ENCODE measurements at places on chromosomes 12 and 14. TPM values are rescaled to one million over a fixed set of nuclear protein-coding genes. Genes with fewer than 3 reads are reported as not detected.

DNA sequence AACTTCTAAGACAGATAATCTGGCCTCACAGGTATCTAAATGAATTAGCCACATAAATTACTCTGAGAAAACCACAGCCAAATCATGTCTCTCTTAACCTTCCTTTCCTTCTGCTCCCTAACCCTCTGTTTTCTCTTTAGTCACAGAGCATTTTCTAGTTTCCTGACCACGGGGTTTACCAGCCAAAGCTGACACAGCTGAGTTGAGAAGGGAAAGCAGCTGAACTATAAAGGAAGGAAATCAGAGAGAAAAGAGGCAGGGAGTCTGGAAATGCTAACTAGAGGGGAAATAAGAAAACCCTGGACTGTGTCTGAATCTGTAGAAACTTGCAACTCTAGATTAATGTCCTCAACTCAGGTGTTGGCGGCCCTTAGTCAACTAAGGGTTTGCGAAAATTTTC, 24.4 kb downstream of the ANKS1B start:
- H3K36me3 ChIP-seq, result no peaks in the 10 kb centered on the region
- H3K27ac ChIP-seq, result no peak overlapping the region
- no peak overlapping the region for H3K4me3 ChIP-seq

- no peaks in the 10 kb centered on the region for H3K27me3 ChIP-seq
- peaks cover 4% of the 10 kb centered on the region for H3K36me3 ChIP-seq
These were observed 157.9 kb downstream of the PAWR start for GRCh38 chr12:79532907-79533288.

- H3K4me1 ChIP-seq, result peaks cover 39% of the 10 kb centered on the region
- no peak overlapping the region for H3K4me3 ChIP-seq
- DNase-seq, result no peak
- peaks cover 2% of the 10 kb centered on the region for H3K36me3 ChIP-seq
- H3K27ac ChIP-seq, result peak overlapping the region; percentile 89
These were observed 185.6 kb downstream of the ZFP36L1 start for GRCh38 chr14:68607081-68607866.

GRCh38 chr12:43210485-43211192, 341.4 kb downstream of the ADAMTS20 start:
- no peak overlapping the region for H3K27ac ChIP-seq
- DNase-seq, result no peak
- peaks cover 13% of the 10 kb centered on the region for H3K4me1 ChIP-seq
- no peak overlapping the region for H3K4me3 ChIP-seq
- H3K27me3 ChIP-seq, result no peaks in the 10 kb centered on the region
- H3K36me3 ChIP-seq, result no peaks in the 10 kb centered on the region

DNA sequence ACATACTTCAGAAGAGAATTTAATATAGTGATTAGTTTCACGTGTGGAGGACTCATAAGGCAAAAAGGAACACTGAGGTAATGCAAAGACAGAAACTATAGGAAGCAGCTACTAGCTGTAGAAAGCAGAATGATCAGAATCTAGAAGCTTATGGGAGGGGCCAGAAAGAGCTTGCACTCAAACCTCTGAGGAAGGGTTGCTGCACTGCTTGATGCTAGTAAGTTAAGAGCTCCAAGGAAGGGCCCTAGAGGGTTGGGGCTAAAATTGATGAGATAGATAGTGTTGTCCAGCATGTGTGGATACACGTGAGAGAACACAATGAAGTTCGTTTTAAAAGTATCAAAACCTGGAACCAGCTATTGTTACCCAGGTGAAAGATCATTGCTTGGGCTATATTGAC, 311.1 kb downstream of the SLC6A15 start:
- H3K4me3 ChIP-seq, result no peak overlapping the region
- no peak overlapping the region for H3K27ac ChIP-seq
- H3K27me3 ChIP-seq, result no peaks in the 10 kb centered on the region
- no peak for DNase-seq

DNA sequence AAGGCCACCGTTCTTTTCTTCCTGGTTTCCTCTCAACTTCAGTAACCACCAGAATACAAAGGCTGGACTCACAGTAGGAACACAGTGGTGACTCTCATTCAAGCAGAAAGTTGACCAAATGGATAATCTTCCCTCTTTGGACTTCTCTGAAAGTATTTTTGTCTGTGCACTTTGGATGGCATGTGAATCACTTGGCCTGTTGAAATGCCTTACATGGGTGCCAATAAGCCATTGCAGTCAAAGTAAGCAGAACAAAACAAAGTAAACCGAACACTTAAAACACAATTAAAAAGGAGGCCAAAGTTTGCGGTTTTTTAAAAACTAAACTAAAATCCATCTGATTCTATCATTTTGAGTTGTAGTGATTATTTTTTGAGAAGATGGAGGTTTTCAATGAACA, 370.1 kb upstream of the DDHD1 start:
- H3K27me3 ChIP-seq, result peaks cover 2% of the 10 kb centered on the region
- H3K4me1 ChIP-seq, result peaks cover 5% of the 10 kb centered on the region
- no peak overlapping the region for H3K27ac ChIP-seq
- no peak overlapping the region for H3K4me3 ChIP-seq
- H3K36me3 ChIP-seq, result no peaks in the 10 kb centered on the region

GRCh38 chr12:22969521-22969920, 344.6 kb downstream of the ETNK1 start:
- no peak for DNase-seq
- no peaks in the 10 kb centered on the region for H3K4me1 ChIP-seq
- no peaks in the 10 kb centered on the region for H3K27me3 ChIP-seq

DNA sequence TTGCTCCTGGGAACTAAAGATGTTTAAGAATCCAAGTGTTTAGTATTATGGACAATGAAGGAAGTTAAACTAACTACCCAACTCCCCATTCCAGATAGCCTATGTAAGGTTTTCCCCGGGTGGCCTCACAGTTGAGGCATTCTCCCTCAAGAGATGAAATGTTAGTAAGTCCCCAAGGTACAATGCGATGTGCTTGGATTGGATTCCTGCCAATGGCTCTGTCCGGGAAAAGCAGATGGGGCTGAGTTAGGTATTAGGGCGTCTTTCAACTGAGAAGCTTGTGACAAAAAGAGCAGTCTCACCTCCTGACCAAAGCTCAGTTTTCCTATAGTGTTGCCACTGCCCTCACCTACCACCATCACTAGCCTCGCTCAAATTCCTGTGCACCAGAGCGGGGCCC, 64.8 kb upstream of the E2F7 start:
- H3K27me3 ChIP-seq, result peaks cover 4% of the 10 kb centered on the region
- DNase-seq, result no peak
- no peaks in the 10 kb centered on the region for H3K36me3 ChIP-seq
- no peak overlapping the region for H3K27ac ChIP-seq
- no peak overlapping the region for H3K4me3 ChIP-seq
- peaks cover 4% of the 10 kb centered on the region for H3K4me1 ChIP-seq

DNA sequence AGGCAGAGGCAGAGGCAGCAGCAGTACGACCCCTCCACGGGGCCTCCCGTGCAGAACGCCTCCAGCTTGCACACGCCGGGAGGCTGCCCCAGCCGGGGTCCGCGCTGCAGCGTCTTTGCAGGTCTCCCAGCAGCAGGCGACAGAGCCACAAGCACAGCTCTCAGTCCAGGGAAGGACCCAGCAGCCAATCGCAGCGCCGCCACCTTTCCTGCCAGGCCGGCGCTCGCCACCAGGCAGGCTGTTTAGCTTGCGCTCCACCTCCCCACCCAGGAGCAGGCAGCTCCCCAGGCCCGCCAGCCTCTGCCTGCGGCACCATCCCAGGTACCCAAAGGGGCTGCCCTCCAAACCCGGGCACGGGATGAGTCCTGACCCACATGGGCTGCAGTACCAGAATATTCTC, 25.2 kb downstream of the DDX51 start:
- peaks cover 26% of the 10 kb centered on the region for H3K36me3 ChIP-seq
- no peak overlapping the region for H3K27ac ChIP-seq
- H3K4me3 ChIP-seq, result no peak overlapping the region
- DNase-seq, result no peak

DNA sequence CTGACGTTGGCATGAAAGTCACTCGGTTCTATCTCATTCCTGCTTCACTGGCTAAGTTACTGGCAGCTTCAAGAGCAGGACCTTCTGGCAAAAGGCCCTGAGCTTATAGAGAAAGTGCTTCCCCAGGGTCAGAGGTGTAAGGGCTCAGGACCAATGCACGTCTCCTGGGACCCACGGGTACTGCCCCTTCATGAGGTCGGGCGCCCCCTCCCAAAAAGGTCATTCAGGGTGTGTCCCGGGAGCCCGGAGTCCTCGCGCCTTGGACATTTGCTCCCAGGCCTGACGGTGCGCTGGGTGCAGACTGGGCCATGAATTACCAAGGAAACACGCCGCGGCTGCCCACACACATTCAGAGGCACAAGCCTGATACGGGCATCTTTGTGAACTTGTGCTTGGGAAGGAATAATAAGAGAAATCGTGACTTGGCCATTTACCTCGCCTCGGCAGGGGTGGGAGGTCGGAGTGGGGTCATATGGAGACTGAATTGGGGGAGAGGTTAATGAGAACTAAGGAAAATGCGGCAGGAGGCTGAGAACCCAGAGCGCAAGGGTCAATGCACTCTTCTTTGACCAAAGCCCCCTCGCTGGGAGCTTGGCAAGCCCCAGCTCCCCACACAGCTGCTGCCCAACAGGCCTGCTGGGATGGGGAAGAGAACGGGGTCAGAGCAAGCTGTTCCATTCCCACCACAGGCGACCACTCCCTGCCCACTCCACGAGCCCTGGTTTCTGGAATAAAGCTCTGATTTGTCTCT, 15.7 kb upstream of the SLC6A12 start:
- H3K27ac ChIP-seq, result no peak overlapping the region
- H3K4me3 ChIP-seq, result no peak overlapping the region
- DNase-seq, result peak; percentile 73

DNA sequence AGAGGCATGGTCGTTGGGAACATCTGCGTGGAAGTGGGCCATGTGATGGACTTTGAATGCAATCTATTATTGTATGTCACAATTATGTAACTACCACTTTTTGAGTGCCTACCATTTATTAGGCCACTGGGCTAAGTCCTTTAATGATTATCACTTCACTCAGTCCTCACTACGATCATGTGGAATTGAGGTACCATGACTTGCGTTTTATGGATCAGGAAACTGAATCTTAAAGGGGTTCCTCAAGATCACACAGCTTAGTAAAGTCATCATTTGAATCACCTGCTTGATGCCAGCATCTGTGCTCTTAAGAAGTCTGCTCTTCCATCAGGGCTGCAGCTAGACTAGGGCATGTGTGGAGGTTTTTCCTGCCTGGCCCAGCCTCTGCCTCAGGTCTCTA, 136.7 kb downstream of the DAD1 start:
- DNase-seq, result no peak
- peaks cover 28% of the 10 kb centered on the region for H3K27me3 ChIP-seq
- no peak overlapping the region for H3K4me3 ChIP-seq
- H3K36me3 ChIP-seq, result no peaks in the 10 kb centered on the region
- no peak overlapping the region for H3K27ac ChIP-seq

- no peak overlapping the region for H3K4me3 ChIP-seq
- DNase-seq, result no peak
- H3K27me3 ChIP-seq, result peaks cover 9% of the 10 kb centered on the region
- H3K4me1 ChIP-seq, result no peaks in the 10 kb centered on the region
- no peaks in the 10 kb centered on the region for H3K36me3 ChIP-seq
- no peak overlapping the region for H3K27ac ChIP-seq
These were observed 62.8 kb upstream of the EGLN3 start for GRCh38 chr14:34013721-34014060.

GRCh38 chr14:105414456-105415371, 4.9 kb upstream of the MTA1 start:
- peaks cover 6% of the 10 kb centered on the region for H3K27me3 ChIP-seq
- H3K36me3 ChIP-seq, result no peaks in the 10 kb centered on the region
- H3K4me3 ChIP-seq, result peak overlapping the region; percentile 68
- DNase-seq, result peak; percentile 93
- peak overlapping the region; percentile 67 for H3K27ac ChIP-seq
- peaks cover 33% of the 10 kb centered on the region for H3K4me1 ChIP-seq

DNA sequence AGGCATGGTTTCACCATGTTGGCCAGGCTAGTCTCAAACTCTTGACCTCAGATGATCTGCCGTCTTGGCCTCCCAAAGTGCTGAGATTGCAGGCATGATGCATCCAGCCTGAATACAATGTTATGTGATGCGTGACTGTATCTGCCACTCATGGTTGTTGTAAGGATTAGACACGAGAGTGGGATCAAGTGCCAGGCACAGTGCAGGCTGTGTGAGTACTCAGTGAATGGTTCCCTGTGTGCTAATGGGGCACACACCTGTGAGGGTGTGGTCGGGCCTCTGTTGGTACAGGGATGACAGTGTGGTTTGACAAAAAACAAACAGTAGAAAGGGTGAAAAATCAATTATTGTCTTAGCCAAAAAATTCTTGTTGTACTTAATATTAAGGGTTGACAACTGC, 61.8 kb downstream of the TECPR2 start:
- no peak for DNase-seq
- H3K4me1 ChIP-seq, result no peaks in the 10 kb centered on the region
- no peaks in the 10 kb centered on the region for H3K27me3 ChIP-seq
- H3K4me3 ChIP-seq, result no peak overlapping the region

DNA sequence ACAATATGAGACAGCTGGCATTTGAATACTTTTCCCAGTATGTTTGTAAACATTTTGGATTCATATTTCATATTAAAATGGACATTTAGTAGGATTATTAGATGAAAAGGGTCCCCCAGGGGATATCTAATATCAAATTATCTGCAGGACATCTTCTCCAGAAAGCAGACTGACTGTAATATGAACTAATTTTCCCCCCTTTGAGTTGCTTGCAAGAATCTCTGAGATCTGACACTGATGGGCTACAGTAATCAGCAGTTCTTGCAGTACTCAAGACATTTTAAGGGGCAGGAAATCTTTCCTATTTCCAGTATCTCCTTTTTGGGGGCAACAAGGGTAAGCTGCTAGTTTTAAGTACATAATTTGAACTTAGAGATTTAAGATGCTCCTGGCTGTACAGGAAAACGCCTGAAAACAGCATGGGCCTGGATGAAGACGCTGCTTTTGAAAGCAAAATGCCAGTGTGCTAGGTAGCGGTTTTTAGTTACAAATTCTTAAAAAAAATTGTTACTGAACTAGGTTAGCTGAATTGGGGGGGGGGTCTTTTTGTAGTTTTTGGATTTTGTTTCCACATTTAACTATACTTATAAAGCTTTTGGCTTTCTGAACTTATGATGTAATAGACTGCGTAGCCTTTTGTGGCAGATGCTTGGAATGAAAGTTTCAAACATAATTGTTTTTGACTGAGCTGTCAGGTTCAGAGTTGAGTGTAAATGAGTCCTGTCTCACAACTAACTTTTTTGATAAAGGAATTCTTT, 2.2 kb downstream of the FRMD6 start:
- peak overlapping the region; percentile 92 for H3K27ac ChIP-seq
- no peaks in the 10 kb centered on the region for H3K27me3 ChIP-seq
- DNase-seq, result no peak

Gene IGFBP6
- 22.3 TPM for total RNA-seq

Gene KRT1
- not detected for total RNA-seq

Gene PAN2
- total RNA-seq, result 56.6 TPM

Gene PSMB11
- total RNA-seq, result not detected

Gene TAS2R10
- 0.84 TPM for total RNA-seq

Gene SLC5A8
- not detected for total RNA-seq

Gene KRT71
- total RNA-seq, result not detected

Gene SERPINA3
- total RNA-seq, result 1.2 TPM

Gene WNT1
- total RNA-seq, result not detected

Gene NEUROD4
- total RNA-seq, result not detected

Gene TMPRSS12
- not detected for total RNA-seq

Gene ATG101
- total RNA-seq, result 46.1 TPM
